Naive thymus-derived CD8-positive, alpha-beta T cell (primary cell): ENCODE measurements at places on chromosomes 2 and 18.

- H3K36me3 ChIP-seq = no peaks in the 10 kb centered on the region
- no peak for DNase-seq
- no peaks in the 10 kb centered on the region for H3K27me3 ChIP-seq
- no peak overlapping the region for H3K27ac ChIP-seq
These were observed 153.3 kb upstream of the RAB12 start for GRCh38 chr18:8455661-8456614.

DNA sequence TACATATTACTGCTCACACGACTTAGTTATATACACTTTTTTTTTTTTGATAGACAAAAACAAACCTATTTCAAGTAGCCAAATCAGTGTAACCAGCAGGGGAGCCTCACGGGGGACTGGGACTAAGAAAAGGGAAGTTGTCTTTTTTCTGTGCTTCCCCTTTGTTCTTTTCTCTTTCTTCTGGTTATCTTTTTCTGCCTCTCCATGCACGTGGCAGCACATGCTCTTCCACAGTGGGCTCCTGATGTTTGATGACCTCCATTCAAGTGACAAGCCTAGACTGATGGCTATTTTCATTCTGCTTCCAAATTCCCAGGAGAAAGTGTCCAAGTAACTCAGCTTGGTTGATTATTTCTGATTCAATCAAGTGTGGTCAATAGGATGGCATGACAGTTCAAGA lies 98.2 kb upstream of the STK39 start:
- no peak for DNase-seq
- H3K27ac ChIP-seq = no peak overlapping the region
- peaks cover 2% of the 10 kb centered on the region for H3K4me1 ChIP-seq
- H3K36me3 ChIP-seq = no peaks in the 10 kb centered on the region

- H3K27ac ChIP-seq = no peak overlapping the region
- no peaks in the 10 kb centered on the region for H3K27me3 ChIP-seq
- H3K4me3 ChIP-seq = no peak overlapping the region
- peaks cover 8% of the 10 kb centered on the region for H3K36me3 ChIP-seq
- H3K4me1 ChIP-seq = peaks cover 9% of the 10 kb centered on the region
These were observed 40.7 kb upstream of the C2orf66 start for GRCh38 chr2:196849895-196850294.

DNA sequence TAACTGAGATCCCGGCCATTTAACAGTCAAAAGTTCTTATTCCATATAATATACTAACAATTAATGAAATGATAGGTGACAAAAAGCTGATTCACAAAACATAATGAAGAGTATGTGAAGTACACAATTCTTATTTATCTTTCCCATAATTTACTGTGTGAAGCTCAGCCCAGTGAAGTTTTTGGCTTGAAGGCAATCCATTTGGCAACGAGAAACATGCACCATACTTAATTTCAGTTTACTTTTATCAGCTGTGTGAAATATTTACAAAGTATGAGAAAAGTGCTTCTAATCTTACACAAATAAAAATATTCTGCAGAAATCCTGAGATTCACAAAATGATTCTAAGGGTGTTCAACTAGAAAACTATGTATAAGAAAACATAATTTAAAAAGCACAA lies 12.3 kb downstream of the FAM98A start:
- no peak overlapping the region for H3K27ac ChIP-seq
- peaks cover 78% of the 10 kb centered on the region for H3K36me3 ChIP-seq
- no peaks in the 10 kb centered on the region for H3K27me3 ChIP-seq

DNA sequence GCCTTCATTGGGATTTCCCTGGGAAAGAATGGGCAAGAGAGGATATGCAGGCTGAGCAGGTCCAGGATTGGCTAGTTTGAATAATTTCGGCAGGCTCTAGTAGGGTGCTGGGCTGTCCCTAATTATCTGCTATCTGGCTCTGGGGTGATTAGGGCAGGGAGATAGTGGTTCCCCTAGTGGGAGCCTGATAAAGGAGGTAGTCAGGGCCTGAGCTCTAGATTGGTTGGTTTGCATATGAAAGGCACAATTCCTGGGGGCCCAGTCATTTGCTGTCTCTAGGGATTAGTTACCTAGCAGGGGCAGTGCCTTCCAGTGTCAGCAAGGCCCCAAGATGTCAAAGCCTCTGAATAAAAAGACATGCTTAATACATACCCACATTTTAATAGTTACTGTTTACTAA lies 690.1 kb upstream of the KLHL29 start:
- H3K4me1 ChIP-seq = no peaks in the 10 kb centered on the region
- no peak overlapping the region for H3K4me3 ChIP-seq
- no peaks in the 10 kb centered on the region for H3K27me3 ChIP-seq
- DNase-seq = no peak
- no peak overlapping the region for H3K27ac ChIP-seq

DNA sequence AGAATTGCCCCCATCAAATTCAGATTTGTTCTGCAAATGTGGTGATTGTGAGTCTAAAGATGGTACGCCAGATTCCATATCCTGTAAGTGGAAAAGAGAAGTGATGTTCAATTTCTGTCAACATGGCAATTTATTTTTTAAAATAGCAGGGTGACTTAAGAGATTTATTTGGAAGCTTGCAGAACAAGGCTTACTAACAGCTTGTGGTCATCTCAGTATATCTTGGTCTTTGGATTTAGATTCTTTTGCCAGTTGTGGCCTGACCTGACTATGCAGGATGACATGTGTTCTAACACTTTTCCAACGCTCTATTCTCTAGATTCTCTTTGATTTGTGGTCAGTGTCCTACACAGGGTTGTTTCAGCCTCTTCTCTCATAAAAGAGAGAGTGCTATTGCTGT lies 74.4 kb downstream of the MAP3K20 start:
- no peaks in the 10 kb centered on the region for H3K36me3 ChIP-seq
- no peaks in the 10 kb centered on the region for H3K4me1 ChIP-seq
- no peak for DNase-seq
- H3K27me3 ChIP-seq = peaks cover 13% of the 10 kb centered on the region
- H3K27ac ChIP-seq = no peak overlapping the region

- H3K36me3 ChIP-seq = no peaks in the 10 kb centered on the region
- H3K4me1 ChIP-seq = no peaks in the 10 kb centered on the region
- H3K4me3 ChIP-seq = no peak overlapping the region
- no peak for DNase-seq
These were observed 48.4 kb upstream of the SPTBN1 start for GRCh38 chr2:54407693-54408092.

GRCh38 chr18:52937840-52938239 lies 597.8 kb downstream of the DCC start:
- no peak overlapping the region for H3K4me3 ChIP-seq
- no peaks in the 10 kb centered on the region for H3K4me1 ChIP-seq
- no peak for DNase-seq
- H3K27ac ChIP-seq = no peak overlapping the region
- H3K36me3 ChIP-seq = no peaks in the 10 kb centered on the region
- no peaks in the 10 kb centered on the region for H3K27me3 ChIP-seq

GRCh38 chr2:207531032-207531952 lies 1.5 kb downstream of the CREB1 start:
- H3K4me1 ChIP-seq = peaks cover 69% of the 10 kb centered on the region
- peak overlapping the region; percentile 96 for H3K27ac ChIP-seq
- H3K27me3 ChIP-seq = no peaks in the 10 kb centered on the region
- H3K36me3 ChIP-seq = no peaks in the 10 kb centered on the region

GRCh38 chr2:148523315-148523714 lies 121.2 kb upstream of the EPC2 start:
- peaks cover 77% of the 10 kb centered on the region for H3K4me1 ChIP-seq
- H3K27ac ChIP-seq = peak overlapping the region; percentile 96
- H3K36me3 ChIP-seq = no peaks in the 10 kb centered on the region
- DNase-seq = no peak

- H3K36me3 ChIP-seq = peaks cover 81% of the 10 kb centered on the region
- no peak for DNase-seq
- H3K4me3 ChIP-seq = no peak overlapping the region
These were observed 61.4 kb downstream of the ACSL3 start for GRCh38 chr2:222922019-222922800.

DNA sequence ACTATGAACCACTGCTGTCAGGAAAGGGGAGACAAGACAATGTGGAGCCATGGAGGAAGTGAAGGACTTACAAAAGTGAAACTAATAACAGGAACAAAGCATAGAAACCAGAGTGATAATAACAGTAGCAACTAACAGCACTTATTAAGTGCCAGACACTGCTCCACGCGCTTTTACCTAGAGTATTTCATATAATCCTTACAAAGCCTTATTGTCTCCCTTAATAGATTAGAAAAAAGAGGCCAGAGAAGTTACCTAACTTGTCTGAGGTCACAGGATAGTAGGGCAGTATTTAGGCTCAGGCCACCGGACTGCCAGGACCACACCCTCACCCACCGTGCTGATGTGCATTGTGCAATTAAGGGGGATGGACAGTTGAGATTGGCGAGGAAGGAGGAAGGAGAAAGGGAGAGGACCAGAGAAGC lies 98.6 kb upstream of the NFU1 start:
- no peaks in the 10 kb centered on the region for H3K27me3 ChIP-seq
- peaks cover 43% of the 10 kb centered on the region for H3K36me3 ChIP-seq
- H3K4me1 ChIP-seq = peaks cover 30% of the 10 kb centered on the region
- H3K27ac ChIP-seq = peak overlapping the region; percentile 76
- no peak for DNase-seq

DNA sequence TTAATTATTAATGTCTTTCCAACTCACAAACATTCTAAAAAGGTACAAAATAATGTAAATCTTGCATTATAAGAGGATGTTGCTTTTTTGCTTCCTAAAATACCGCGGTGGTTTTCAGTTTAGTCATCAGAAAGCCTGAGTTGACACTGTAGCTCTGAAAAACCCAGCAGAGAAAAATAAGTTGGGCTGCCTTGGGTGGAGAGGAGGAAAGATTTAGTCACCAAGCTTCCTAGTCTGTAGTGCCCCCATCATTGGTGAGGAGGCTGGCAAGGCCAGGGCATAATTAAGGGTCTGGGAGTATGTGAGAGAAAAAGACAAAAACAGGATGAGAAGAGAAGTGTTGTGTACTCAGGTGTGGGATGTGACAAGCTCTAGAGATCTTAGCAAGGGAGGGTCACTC lies 5.7 kb downstream of the PTPRM start:
- peaks cover 9% of the 10 kb centered on the region for H3K36me3 ChIP-seq
- no peak for DNase-seq
- H3K27me3 ChIP-seq = peaks cover 48% of the 10 kb centered on the region
- H3K4me1 ChIP-seq = no peaks in the 10 kb centered on the region

DNA sequence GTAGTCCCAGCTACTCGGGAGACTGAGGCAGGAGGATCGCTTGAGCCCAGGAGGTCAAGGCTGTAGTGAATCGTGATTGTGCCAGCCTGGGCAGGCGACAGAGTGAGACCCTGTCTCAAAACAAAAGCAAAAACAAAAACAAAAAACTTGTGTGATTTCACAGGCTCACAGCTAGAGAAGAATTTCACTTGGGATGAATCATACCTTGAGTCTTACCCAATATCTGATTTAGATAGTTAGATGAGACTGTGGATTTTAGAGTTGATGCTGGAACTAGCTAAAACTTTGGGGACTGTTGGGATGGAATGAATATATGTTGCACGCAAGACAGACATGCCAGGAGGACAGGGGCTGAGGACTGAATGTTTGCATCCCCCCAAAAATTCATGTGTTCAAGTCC lies 4.4 kb downstream of the ANKRD29 start:
- no peak for DNase-seq
- H3K36me3 ChIP-seq = no peaks in the 10 kb centered on the region
- H3K27me3 ChIP-seq = peaks cover 25% of the 10 kb centered on the region

DNA sequence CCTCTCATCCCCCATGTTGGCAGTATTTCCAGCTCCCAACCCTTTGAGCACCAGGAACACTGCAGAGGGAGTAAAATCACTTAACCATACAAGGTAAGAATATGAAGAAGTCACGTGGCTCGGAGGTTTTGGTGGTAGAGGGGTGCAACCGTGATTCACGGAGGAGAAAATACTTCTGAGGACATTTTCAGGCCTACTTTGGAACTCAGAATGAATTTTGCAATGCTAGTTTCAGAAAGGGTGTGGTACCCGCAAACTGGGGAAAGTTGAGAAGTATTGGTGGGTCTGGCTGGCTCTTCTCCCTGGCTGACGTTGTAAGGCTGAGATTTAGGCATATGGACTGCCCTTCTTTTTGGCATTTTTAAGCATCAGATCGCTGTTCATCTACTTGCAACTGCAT lies 442 bp downstream of the SERPINB5 start:
- DNase-seq = no peak
- H3K4me1 ChIP-seq = no peaks in the 10 kb centered on the region
- H3K36me3 ChIP-seq = no peaks in the 10 kb centered on the region
- peaks cover 4% of the 10 kb centered on the region for H3K27me3 ChIP-seq

GRCh38 chr2:205193125-205193835 lies 489.0 kb upstream of the NRP2 start:
- peaks cover 5% of the 10 kb centered on the region for H3K4me1 ChIP-seq
- no peak overlapping the region for H3K4me3 ChIP-seq
- no peak overlapping the region for H3K27ac ChIP-seq
- no peak for DNase-seq
- H3K27me3 ChIP-seq = no peaks in the 10 kb centered on the region

DNA sequence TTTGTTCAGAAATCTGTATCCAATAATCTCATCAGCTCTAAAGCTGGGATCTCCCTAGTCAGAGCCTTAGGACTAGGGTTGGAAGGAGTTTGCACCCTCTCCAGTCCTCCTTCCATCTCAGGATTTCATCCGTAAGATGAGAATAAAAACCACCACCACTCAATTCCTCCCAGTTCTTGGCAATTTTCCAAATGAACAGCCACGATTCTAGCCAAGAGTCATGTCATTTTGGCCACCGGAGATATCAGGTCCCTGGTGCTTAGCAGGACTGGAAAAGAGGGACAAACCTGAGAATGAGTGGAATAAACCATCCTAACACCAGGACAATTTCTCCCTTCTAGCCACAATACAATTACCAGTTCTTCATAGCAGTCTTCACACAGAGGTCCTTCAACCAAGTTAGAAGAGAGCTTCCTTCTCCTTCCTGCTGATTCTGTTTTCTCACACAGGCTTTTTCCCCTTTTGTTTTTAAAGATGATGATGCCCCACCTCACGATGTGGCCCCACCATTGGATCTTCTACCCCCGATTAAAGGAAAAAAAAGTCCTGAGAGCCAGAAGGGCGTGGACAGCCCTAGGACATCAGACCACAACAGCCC lies 36.2 kb downstream of the KIAA2012 start:
- H3K27ac ChIP-seq = no peak overlapping the region
- no peak overlapping the region for H3K4me3 ChIP-seq
- H3K4me1 ChIP-seq = no peaks in the 10 kb centered on the region
- H3K27me3 ChIP-seq = peaks cover 8% of the 10 kb centered on the region
- no peak for DNase-seq
- no peaks in the 10 kb centered on the region for H3K36me3 ChIP-seq

- H3K36me3 ChIP-seq = no peaks in the 10 kb centered on the region
- no peak overlapping the region for H3K4me3 ChIP-seq
- H3K27ac ChIP-seq = no peak overlapping the region
- no peak for DNase-seq
These were observed 254.6 kb upstream of the SPRED2 start for GRCh38 chr2:65686928-65687521.
